Muscle of back (tissue), 13 donors: ENCODE measurements at places on chromosomes 16 and 17.

DNA sequence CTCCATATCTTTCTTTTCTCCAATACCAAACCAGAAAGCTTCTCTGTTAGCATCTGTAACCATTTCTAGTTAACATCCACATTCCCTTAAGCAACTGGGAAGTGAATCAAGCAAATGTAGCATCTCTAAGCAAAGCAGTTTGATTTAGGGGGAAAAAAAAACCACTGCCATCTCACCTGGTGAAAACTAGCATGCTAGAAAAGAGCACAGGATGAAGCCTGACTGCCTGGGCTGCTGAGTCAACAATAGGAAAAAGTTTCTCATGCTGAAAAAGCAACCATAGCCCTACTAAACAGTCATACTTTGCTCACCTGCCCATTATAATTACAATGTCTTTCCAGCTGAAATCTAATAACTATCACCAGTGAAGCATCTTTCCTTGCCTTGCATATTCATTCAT is 139.3 kb downstream of the ANKFN1 start:
- no peak for DNase-seq

- no peak for DNase-seq
These were observed 7.8 kb downstream of the CES3 start for GRCh38 chr16:66968847-66969246.

- DNase-seq, result peak; percentile 83
These were observed 257.5 kb downstream of the CDH11 start for GRCh38 chr16:64864232-64864809.

DNA sequence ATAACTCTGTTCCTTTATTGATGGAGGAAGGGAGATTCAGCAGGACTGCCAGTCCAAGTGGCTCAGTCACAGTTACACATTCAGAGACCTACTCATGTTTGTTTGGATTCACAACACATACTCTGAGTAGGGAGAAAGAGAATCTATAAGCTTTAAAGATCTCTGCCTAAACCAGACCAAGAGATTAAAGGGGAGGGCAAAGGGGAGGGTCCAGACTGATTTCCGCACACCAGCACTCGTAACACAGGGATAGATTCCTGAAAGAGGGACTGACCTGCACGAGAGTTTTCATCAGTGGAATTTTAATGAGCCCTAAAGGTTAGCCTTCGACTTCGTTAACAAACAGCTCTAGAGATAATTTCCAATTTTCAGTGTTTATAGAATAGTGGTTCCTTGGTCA is 71.7 kb upstream of the PMFBP1 start:
- no peak for DNase-seq

- DNase-seq, result no peak
These were observed 363.6 kb downstream of the HS3ST3B1 start for GRCh38 chr17:14664511-14664910.

GRCh38 chr16:20798364-20798763 is 7.9 kb downstream of the ERI2 start:
- no peak for DNase-seq

DNA sequence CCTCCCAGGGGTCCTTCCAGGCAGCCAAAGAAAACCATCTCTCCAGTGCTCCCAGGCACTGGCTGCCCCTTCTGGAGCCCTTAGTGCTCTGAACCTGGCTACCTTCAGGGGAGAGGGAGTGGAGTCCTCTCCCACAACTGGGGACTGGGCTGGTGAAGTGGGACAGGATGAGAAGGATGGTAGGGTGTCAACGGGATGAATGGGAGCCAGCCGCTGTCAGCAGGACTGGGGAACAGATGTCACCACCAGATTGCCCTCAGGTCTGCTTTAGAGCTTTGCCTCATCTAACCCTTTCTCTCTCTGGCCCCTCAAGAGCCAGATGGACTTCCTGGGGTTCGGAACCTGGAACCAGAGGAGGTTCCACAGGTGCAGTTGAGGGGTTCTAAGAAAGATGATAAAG is 488 bp upstream of the SEBOX start:
- DNase-seq, result no peak

DNA sequence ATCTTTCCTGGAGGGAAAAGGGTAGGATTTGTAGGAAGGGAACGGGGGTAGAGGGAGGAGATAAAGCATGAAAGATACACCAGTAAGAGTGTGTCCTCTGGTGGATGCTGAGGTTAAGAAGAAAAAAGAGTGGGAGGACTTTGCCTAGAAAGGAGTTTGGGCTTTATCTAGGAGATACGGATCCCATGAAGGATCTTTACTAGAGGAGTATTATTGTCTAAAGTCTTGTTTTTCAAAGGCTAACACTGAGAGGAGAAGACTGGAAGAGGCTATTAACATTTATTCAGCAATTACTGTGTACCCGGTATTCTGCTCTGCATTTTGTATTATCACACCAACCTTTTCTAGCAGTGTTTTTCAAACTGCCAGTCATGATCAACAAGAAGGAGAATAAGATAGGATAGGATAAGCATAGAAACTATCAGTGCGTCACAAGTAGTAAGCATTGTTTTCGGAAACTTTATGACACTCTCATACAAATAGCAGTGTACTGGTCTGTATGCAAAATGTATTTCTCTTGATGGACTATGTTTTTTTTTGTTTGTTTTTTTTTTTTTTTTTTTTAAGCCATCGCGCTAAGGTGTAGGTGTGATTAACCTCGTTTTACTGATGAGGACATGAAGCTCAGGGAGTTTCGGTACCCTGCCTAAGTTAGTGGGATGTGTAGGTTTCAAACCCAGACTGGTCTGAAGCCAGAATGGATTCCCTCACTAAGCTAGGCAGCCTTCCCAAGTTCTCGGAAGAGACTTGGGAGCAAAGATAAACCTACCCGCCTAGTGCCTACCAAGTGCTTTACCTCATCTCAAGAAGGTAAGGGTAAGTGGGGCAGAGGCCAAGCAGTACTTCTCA is 1.3 kb upstream of the SP2 start:
- DNase-seq, result no peak

GRCh38 chr17:62966426-62967204 is 580 bp downstream of the TANC2 start:
- DNase-seq, result peak; percentile 79

- DNase-seq, result no peak
These were observed 37.9 kb downstream of the GTF3C1 start for GRCh38 chr16:27511657-27512448.

DNA sequence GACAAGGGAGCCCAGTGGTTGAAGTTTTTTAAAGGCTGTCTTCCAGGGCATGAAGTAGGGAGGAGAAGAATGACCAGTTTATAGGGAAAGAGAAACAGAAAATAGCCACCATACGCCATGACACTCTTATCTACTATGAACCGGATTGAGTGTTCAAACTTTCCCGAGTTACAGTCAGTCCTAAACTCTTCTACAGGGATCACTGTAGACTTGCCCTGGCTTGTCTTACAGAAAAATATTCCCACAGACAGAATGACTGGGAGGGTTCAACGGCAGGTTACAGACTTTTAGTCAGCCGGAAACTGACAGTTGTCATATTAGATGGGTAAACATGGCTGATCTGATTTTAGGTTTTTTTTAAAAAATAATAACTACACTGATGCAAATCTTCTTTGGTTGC is 662.5 kb upstream of the SOX9 start:
- DNase-seq, result no peak

GRCh38 chr17:56810343-56810742 is 23.4 kb downstream of the C17orf67 start:
- peak; percentile 29 for DNase-seq

DNA sequence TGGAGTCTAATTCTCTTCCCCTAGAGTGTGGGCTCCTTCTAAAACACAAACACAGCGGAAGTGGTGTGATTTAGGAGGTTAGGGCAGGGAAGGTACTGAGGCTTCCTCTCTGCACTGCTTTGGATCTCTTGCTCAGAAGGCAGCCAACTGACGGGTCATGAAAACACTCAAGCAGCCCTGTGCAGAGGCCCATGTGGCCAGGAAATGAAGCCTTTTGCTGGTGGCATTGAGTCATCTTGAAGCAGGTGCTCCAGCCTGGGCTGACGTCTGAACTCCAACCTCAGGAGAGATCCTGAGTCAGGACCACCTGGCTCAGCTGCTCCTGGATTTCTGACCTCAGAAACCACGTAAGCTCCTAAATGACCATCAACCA is 72.9 kb downstream of the MRM1 start:
- no peak for DNase-seq

DNA sequence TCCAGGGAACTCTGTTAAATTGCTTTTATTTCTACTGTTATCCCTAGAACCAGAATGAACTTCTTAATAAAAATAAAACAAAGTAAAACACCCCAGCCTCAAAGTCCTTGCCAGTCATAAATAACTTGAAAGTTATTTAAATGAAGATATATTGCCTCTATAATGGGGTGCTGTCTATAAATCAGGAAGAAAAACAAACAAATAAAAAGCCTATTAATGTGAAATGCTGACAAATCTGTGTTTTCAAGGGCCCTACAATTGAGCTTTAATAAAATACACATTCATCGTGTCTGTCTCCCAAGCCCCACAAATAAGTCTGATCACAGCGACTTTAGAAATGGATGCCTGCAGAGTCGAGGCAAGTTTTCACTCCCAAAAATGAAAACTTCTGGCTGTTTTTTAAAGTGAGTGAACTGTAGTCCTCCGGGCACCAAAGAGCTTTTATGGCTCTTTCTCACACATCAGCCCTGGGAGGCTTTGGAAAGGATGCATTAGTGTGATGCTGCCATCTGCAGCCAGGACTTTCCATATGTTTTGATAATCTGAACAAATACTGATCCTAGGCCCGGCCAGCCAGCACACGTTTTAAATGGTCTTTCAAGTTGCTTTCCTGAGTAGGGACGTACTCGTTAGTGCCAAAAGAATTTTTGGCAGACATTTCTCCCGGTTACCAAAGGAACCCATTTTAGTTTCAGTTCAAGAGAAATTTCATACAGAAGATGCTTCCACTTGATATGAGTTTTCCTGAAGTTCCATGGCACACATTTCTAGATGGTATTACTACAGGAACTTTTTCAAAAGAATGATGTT is 16.3 kb downstream of the NACA2 start:
- DNase-seq, result peak; percentile 14

DNA sequence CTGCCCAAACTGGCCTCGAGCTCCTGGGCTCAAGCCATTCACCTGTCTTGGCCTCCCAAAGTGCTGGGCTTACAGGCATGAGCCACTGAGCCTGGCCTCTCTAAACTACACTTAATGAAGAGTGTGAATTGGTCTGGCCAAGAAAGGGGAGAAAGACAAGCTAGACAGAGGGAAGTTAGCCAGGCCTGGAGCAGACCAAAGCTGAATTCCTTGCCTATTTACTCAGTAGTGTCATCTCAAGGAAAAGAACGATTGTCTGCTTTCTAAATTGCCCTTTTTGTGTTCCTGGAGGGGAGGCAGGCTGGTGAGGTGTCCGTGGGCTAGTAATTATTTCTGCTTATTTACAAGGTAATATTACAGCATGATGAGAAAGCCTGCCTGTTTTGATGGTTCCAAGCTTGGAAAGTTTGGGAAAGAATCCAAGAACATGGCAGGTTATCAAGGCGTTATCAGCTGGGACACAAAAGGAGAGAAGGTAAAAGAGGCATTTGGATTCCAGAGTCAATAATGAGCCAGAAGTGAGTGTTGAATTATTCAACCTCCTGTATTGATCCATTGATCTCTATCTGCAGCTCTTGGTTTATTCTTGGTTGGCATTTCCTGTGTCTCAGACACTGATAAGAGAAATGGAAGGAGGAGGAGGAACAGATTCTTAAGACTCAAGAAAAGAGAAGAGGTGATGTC is 6.3 kb upstream of the CBFB start:
- no peak for DNase-seq

DNA sequence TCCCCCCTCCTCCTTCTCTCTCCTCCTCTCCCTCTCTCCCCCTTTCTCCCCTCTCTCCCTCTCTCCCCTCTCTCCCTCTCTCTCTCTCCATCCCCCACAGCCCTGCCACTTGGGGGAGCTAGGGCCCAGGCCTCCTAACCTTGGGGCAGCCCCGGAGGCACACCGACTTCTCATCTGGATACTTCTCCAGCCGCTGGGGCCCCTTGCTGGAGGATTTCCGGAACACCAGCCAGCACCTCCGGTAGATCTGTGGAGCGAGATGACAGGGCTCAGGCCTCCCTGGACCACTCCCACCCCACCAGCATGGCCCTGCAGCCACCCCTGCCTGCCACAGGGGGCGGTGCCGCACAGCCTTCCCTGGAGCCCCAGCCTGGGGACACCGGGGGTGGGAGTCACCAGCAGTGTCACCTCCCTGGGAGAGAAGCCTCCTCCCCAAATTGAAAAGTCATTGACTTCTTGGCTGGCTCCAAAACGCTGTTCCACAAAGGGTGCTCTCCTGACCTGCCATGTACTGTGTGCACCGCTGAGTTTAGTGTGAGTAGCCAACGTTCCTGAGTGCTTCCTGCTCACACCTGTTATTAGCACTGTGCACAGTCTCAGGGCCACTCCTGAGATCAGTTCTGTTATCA is 10.5 kb downstream of the DOK4 start:
- no peak for DNase-seq

DNA sequence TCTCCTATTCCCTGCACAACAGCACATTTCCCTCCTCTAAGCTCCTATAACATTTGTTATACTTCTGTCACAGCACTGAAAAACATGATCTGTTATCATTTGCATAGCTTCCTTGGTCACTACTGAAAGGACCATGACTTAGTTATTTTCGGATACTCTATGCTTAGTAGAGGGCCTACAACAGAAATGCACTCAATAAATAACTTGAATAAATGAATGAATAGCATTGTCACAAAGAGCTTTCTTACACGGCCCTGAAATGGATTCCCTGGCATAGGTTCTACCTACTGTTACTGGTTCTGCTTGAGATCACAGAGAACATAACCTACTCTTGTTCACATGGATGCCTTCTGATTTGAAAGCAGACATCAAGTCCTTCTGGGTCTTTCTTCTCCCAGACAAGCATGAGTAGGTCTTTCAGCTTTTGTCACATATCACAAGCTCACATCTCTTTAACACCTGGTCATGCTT is 41.6 kb downstream of the MYO1D start:
- no peak for DNase-seq

GRCh38 chr17:50541716-50542688 is 5.0 kb upstream of the SPATA20 start:
- DNase-seq, result peak; percentile 79

DNA sequence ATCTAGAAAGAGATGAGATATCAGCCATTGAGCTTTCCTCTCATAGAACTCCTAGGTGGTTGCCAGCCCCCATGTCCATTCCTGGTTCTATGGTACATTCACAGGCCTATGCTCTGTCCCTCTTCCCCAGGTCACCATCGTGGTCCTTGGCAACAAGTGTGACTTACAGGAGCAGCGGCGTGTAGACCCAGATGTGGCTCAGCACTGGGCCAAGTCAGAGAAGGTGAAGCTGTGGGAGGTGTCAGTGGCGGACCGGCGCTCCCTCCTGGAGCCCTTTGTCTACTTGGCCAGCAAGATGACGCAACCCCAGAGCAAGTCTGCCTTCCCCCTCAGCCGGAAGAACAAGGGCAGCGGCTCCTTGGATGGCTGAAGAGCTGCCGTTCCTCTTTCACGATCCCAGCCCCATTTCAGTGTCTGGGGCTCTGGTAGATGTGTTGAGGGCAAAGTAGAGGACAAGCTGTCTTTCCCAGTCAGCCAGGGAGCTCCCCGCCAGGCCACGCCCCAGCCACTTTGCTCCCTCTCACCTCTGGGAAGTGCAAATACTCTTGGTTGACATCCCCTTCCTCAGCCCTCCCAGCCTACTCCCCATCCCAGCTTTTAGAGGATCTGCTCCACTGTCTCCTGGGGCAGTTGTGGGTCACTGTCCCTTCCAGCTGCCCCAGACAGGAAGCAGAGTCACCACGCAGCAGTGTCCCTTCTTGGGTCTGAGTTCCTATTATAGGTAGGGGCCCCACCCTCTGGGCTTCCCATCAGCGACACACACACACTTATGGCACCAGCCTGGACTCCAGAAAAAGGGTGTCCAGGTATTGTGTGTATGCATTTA is 3.8 kb downstream of the NKIRAS2 start:
- DNase-seq, result no peak
